RKO (cell line): ENCODE measurements at places on chromosomes 4 and X.
A peak's percentile ranks its signal among the peaks of the same experiment; 100 is the strongest.

GRCh38 chr4:70637239-70637913, 8.8 kb downstream of the ENAM start:
- no peak for DNase-seq

GRCh38 chr4:148192526-148192925, 249.7 kb downstream of the NR3C2 start:
- no peak for DNase-seq

DNA sequence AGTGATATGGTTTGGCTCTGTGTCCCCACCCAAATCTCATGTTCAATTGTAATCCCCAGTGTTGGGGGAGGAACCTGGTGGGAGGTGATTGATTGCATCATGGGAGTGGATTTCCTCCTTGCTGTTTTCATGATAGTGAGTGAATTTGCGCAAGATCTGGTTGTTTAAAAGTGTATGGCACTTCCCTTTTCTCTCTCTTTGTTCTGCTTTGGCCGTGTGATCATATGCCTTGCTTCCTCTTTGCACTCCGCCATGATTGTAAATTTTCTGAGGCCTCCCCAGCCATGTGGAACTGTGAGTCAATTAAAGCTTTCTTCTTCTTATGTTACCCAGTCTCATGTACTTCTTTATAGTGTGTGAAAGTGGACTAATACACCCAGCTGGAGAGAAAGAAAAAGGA, 113.0 kb upstream of the AADAT start:
- no peak for DNase-seq

DNA sequence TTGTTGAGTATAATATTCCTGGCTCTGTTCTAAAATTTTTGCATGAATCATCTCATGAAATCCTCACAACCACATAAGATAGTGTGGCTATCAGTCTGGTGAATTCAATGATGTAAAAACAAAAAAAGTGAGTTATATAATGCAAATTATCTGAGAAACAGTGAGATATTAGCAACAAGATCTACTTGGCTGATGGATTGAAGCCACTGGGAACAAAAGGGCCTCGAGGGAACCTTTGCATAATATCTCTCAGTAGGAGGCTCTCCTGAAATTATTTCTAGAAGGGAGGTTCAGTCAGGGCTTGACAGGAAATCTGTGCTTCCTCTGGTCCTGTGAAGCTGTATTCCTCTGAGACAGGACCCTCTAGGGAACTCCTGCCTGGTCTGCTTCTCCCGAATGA, 30.1 kb upstream of the NUP54 start:
- DNase-seq = no peak

DNA sequence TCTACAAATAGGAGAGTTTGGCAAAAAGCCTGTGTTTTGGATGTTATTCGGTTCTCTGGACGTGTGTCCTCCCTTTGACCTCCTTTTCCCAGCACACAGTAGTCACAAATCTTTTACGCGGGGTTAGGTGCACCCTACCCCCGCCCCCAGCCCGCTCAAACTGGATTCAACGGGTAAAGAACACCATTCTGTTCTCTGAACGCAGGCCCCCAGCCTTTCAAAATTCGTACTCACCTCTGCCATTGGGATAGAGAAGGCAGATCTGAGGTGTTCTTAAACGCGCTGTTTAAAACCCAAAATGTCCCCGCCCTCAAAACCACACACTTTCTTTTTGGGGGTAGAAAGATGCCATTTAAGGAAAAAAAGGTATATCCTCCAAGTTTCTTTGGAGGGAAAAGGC, 2.7 kb downstream of the LEF1 start:
- DNase-seq = peak; percentile 34

DNA sequence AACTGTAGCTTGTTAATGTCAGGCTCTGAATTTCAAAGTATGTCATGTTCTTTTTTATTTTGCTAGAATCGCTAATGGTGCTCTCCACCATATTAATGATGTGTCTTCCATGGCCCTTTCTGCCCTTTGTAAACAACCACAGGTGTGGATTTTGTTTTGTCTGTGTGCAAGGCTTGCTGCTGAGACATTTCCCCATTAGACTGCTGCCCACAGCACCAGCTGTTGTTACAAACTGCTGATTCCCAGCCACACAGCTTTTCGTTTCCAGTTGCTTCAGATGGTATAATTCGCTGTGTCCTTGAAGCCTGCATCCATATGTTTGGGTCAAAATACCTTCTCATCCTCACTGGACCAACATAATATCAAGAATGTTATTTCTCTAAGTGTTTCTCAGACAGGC, 32.8 kb downstream of the KCNIP4 start:
- DNase-seq = no peak

GRCh38 chr4:141039156-141039555, 94.1 kb downstream of the RNF150 start:
- no peak for DNase-seq

DNA sequence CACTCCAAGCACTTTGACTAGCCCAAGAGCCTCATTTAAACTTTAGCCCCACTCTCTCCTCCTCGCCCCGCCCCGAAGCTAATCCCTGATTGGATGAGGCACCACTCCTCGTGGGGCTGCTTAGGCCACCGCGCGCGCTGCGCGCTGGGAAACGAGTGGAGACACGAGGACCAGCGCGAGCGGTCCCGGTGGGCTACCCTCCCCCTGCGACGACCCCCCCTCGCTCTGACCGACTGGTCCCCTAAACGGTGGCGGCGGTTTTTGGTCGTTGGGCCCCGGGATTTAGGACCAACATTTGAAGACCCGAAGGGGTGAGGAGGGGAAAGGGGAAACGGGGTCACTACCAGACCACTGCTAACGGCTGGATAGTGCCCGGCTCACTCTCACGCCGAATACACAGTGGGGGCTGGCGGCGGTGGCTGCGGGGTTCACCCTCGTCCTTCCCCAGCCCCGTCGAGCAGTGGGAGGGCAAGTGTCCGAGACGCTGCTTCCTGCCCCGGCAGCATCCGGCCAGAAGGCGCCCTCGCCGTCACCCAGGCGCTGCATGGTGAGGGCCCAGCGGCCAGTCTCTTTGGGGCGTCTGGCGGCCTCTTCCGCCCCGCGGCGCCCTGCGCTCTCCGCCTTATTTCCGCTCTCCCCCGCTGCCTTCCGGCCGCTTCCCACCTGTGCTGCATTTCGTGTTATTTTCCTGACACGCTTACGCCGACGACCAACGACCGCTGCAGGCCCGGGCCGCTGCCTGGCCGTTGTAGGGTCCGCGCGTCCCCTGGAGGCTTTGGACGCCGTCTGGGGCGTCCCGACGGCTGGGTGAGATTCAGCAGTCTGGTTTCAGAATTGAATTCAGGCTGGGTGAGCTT, at the start of gene RBM46:
Gene RBM46, plus strand, starts transcription at position 147 of the 857 bp plus-strand sequence. CDS start 15,481 bp downstream, outside the sequence.
- no peak for DNase-seq

DNA sequence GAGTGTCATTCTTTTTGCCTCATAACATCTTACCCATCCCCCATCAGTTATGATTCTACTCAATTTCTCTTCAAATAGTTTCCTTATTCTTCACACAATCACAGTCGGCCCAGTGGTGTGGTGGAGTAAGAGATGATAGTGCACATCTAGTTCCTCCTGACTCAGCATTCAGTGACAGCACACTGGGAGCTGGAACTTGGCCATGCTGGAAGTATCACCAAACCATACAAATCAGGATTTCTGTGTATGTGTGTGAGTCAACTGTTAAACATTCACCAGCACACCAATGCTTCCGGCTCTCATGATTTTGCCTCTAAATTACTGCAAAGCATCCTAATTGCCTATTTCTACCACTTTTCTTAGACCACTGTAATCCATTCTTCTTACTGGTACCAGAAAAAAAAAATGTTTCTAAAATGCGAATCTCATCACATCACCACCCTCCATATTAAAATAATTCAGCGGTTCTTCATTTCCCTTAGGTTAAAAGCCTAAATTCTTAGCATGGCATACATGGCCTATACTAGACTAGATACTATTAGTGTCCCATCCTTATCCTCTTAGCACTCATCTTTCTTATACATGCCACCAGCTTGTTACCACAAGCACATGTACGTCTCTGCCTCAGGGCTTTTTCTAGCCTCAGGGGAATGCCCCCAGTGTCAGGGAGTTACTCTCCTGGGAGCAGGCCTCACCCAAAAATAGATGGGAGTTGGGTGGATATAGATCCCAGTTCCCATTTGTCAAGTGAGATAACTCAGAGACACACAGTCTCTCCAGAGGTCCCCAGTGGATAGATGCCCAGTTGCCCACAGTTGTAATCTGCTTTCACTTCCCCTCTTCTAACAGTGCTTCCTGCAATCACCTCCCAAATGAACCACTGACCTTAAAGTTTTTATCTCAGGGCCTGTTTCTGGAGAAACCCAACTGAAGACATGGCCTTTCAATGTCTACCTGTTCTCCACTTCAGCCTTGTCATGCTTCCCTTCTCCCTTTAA, 49.2 kb upstream of the DDX53 start:
- peak; percentile 96 for DNase-seq

DNA sequence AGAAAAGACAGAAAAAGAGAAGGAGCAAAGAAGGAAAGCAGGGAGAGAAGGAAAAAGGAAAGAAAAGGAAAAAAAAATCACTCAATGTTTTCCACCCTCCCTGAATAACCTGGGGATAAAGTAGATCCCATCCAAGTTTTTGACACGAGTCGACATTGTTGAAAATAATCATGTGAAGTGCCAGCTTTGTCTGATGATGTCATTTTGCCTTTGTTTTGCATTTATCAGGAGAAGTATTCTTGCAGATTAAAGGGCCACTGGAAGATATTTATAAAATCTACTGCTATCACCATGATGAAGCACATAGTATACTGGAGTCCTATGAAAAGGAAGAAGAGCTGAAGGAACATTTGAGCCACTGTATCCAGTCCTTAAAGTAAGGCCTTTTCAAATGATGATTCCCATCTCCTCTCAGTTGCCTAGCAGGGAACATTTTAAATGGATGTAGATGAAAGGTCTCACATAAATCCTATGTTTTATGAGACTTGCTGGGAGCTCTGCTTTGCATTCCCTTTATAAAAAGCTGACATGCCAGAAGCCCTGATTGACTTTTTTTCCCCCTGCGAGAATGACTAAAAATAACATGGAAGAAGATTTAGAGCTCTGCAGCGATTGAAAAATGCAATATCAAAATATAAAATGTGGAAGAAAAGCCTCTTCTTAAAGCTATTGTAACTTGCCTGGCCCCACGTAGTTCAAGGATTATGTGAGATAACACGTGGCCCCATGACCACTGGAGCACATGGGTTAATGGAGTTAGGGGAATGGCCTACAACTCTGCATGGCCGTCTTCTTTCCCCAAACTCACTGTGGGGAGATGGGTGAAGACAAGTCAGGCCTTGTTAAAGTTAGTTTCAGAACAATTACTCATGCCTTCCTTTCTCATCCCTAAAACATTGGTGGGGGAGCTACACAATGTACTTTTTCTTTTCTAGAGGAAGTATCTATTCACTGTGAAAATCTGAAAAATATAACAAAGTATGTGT, 77.5 kb downstream of the INTS12 start:
- DNase-seq = no peak

- no peak for DNase-seq
These were observed 98.2 kb upstream of the PGRMC2 start for GRCh38 chr4:128385683-128386304.

GRCh38 chrX:2226182-2226581, 274.6 kb downstream of the DHRSX start:
- no peak for DNase-seq

DNA sequence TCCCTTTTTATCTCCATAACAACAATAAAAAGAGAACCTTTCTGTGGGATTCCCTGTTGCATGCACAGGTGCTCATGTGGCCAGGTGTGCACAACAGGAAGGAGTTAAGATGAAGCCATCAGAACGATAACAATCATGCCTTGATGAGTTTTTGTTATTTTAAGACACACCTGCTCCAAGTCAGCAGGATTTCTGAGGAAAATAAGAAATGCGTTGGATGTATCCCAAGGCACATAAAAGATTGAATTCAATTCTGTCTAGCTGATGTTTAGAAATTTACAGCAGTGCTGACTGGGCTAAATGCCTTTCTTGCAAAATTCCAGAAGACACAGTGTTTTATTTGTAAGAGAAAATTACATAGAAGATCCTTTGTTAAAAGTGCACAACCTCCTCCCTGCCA, 1678.2 kb downstream of the ARAP2 start:
- no peak for DNase-seq

- peak; percentile 55 for DNase-seq
These were observed 40.5 kb downstream of the ANXA5 start for GRCh38 chr4:121656269-121656641.

DNA sequence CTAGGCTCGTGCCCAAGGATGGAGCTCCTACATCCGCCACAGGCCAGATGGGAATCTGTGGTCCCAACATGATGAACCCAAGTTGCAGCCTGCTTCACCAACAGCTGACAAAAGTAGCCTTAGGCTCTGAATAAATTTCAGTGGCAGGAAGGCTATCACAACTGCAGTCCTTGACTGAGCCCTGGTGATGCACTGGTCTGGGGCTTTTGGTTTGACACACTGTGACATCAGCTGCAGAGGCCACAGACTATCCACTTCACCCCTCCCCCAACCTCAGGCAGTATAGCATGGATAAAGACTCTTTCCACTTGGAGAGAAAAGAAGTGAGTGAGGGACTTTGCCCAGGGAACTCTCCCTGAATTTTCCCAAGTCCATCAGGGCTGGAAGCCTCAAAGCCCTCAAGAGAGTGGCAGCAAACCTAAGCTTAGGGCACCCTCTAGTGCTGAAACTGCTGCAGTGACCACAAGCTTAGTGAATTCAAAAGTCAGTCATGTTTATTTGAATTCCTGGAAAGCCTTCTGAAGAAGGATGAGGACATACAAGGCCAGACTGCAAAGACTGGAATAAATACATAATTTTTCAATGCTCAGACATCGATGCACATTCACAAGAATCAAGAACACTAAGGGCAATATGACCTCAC, 135.0 kb upstream of the TENT5D start:
- DNase-seq = peak; percentile 67

GRCh38 chr4:185512516-185512915, 22.8 kb downstream of the PDLIM3 start:
- DNase-seq = peak; percentile 36

- DNase-seq = no peak
These were observed 147.8 kb downstream of the ARHGAP10 start for GRCh38 chr4:147879676-147880075.

GRCh38 chrX:57070185-57070984, 51.0 kb downstream of the SPIN2B start:
- DNase-seq = no peak

- DNase-seq = no peak
These were observed 962.5 kb downstream of the ADGRL3 start for GRCh38 chr4:62162606-62163005.

- DNase-seq = no peak
These were observed 202.5 kb upstream of the RPL34 start for GRCh38 chr4:108417923-108418322.

- no peak for DNase-seq
These were observed at the start of gene CACNA1F for GRCh38 chrX:49233176-49233575. CACNA1F (minus strand) TSS chrX:49233340; CDS start chrX:49233309, 31 bp downstream.

- DNase-seq = no peak
These were observed 3.5 kb downstream of the SPINK2 start for GRCh38 chr4:56817840-56818491.

GRCh38 chr4:183158062-183158461, 59.0 kb downstream of the WWC2 start:
- no peak for DNase-seq

- peak; percentile 93 for DNase-seq
These were observed 10.7 kb downstream of the LIAS start for GRCh38 chr4:39469429-39470077.

GRCh38 chr4:151567056-151567455, 158.1 kb downstream of the FHIP1A start:
- no peak for DNase-seq
